Naive thymus-derived CD8-positive, alpha-beta T cell (primary cell): ENCODE measurements at places on chromosomes 3 and 15.

- DNase-seq, result no peak
Measured at GRCh38 chr3:172161133-172161789, 121.9 kb downstream of the FNDC3B start.

DNA sequence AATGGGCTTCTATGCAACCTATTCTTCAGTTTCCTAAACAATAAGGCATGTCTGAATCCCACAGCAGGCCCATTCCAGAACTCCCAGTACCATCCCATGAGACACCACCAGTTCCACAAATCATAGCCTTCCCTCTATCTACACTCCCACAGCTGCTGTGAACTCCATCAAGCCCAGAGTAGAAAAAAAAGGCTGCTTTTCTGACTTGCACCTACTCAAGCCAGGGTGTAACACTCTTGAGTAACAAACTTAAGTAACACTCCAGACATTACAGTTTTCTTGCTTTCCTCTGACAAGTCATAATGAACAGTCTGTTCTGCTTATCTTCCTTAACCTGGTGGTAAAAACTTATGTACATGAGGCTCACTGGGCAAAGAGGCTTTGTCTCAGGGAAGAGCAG is 283.1 kb downstream of the NFKBIZ start:
- DNase-seq, result no peak

GRCh38 chr3:156218353-156218744 is 98.0 kb downstream of the KCNAB1 start:
- no peak for DNase-seq

DNA sequence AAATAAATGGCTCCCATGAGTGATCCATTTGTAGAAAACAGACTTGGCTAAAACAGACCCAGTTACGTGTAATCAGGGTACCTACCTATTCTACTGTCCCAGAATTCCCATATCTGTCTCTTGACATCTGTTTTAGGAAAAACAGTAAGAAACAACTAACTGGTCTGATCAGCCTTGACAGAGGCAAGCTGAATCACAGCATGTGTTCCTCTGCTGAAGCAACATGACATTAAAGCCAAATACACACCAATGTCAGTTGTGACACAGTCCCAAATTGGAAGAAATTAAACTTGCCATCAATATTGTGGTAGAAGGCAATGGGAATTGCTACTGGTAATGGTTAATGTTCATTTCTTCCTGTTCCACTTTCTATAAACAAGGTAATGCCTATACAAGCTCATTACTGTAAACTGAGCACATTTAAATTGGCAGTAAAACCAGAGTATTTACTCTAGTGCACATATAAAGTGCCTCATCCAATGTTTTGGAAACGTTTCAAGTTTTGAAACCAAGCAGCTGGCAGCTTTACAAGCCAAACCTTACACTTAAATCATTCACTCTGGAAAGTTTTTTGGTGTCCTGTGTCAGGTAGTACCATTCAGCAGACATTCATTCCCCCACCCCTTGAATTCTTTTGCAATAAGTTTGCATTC is 27.0 kb downstream of the ALDH1A2 start:
- DNase-seq, result no peak

- no peak for DNase-seq
Measured at GRCh38 chr3:22156868-22157267, 405.9 kb upstream of the ZNF385D start.

GRCh38 chr3:47227678-47228077 is 54.9 kb downstream of the KIF9 start:
- DNase-seq, result no peak

DNA sequence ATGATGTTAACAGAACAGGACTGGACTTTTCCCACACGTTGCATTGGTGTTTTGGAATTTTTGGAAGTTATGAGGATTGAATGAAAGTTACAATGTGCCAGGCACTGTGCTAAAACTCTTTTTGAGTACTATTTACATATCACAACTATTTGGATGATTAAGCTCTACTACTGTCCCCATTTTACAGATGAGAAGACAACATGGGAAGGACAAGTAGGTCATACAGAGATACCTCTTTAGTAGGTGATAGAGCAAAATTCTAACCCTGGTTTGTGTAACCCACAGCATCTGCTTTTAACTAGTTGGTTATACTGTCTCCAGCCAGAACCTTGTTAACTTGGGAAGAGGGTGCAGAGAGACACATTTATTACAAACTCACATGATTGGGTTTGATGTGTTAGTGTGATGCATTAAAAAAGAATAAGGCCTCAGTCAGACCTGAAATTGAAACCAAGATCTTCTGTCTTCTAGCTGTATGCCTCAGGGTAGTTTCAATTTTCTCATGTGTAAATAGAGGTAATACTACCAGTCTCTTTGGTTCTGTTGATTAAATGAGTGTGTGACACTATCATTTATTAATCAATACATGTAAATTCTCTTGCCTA is 1.4 kb downstream of the NDUFB4 start:
- DNase-seq, result no peak

DNA sequence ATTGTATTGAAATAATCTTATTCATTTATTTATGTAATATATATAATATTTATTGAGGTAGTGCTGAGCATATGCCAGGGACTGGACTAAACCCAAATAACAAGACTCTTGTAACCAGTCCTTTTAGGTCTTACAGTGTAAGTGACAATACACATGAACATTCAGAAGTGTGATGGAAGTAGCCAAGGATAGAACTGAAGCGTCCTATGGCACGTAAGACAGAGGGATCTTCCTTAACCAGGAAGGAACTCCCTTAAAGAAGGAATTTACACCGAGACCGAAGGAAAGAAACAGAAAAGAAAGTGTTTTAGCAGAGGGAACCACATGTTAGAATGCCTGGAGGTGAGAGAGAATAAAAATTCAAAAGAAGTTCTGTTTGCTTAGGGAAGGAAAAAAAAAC is 23.6 kb upstream of the CLDN1 start:
- DNase-seq, result no peak

GRCh38 chr15:83846847-83847246 is 192.9 kb downstream of the ADAMTSL3 start:
- no peak for DNase-seq

GRCh38 chr3:128307781-128308469 is 154.6 kb downstream of the EEFSEC start:
- no peak for DNase-seq

- DNase-seq, result no peak
Measured at GRCh38 chr15:39922462-39923092, 2.5 kb upstream of the GPR176 start.

DNA sequence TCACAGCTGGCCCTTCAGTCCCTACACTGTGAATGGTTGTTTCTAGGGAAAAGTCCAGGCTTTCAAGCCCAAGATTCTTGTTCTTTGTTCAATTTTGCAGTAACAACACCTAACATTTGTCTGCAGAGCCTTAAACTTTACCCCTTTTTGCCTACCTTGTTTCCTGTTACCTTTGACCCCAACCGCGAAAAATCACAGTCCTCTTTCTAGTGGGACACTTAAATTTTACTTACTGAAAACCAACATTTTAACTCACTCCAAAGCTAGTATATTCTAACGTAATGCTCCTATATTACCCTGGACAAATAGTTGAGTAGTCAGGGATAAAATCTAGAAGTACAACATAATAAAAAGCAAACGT is 649 bp upstream of the PIK3CB start:
- no peak for DNase-seq

DNA sequence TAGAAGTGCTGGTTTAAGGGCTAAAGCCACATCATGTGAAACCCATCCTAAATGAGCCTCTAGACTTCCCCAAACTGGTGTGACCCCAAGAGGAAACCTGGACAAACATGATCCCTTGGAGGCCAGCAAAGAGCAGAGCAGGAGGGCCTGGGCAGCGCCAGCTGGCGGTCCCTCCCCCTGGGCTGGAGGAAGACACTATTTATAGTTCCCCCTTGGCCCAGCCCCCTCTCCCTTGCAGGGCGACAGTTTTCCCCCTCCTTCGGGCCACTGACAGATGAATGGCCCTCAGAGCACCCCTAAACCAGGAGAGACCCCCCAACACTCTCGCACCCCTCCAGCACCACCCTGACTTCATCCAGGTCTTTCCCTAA is 2.9 kb downstream of the UCN2 start:
- no peak for DNase-seq

GRCh38 chr3:128182656-128183055 is 29.4 kb downstream of the EEFSEC start:
- no peak for DNase-seq

DNA sequence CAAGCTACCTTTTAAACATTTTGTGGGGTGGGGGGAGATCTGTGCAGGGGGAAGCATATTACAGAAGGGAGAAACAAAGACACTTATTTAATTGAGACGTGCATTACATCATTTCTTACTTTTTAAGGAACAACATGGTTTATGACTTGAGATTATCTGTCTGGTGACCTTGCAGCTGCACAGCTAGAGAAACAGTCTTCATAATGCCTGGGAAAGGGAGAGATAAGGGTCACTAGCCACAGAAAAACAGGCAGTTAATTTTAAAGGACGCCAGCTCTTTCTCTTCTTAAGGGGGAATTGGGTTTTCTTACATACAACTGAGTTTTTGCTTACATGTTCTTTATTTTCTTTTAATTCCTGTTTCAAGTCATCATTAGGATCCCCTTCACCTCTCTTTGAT is 147.9 kb downstream of the SST start:
- no peak for DNase-seq

- no peak for DNase-seq
Measured at GRCh38 chr15:41025393-41025792, 72.1 kb downstream of the CHAC1 start.

DNA sequence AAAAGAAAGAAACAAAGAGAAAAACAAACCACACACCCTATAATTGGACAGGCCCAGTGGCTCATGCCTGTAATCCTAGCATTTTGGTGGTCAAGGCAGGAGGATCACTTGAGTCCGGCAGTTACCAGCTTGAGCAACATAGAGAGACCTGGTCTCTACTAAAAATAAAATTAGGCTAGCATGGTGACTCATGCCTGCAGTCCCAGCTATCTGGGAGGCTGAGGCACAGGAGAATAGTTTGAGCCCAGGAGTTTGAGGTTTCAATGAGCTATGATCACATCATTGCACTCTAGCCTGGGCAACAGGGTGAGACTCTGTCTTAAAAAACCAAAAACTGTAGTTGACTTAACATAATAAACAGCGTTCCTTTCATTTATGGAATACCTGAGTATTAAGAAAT is 72.3 kb upstream of the ST3GAL6 start:
- no peak for DNase-seq

GRCh38 chr3:123296836-123297626 is 95.3 kb downstream of the SEC22A start:
- DNase-seq, result no peak

DNA sequence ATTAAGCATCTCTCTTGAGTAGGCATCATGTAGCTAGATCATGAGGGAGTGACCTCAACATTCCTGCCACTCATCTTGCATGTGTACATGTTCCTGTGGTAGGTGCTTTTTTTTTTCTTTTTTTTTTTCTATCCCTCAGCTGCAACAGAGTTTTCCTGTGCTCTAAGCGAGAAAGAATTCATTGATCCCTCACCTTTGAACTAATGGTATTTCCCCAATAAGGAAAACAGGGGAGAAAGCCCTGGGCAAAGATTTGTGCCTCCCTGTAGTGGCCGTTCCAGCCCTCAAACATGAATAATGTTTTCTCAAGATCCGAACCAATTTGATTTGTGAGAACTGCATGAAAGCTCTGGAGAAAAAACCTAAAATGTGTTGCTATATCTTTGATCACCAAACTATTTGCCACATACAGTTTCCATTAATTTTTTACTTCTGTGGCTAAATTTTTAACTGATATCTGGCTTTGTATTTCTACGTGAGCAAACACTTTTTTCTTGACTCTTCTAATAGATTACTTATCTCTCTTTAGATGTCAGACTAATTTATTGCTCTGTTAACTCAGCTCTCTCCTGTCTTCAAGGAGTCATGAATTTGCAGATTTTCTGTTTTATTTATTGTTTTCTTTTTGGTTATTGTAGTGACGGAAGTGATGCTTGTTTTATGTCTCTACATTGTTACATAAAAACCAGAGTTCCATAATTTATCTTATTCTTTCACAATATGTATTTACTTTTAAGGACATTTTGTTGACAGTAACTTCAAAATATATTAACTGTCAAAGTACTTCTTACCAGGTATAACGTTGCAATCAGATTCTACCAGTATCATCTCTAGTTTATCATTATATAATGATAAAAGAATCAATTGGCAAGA is 1396.5 kb downstream of the OTOL1 start:
- DNase-seq, result no peak

- DNase-seq, result no peak
Measured at GRCh38 chr15:101376615-101377395, 81.8 kb upstream of the SNRPA1 start.

GRCh38 chr15:85462029-85462428 is 81.6 kb downstream of the AKAP13 start:
- DNase-seq, result no peak

DNA sequence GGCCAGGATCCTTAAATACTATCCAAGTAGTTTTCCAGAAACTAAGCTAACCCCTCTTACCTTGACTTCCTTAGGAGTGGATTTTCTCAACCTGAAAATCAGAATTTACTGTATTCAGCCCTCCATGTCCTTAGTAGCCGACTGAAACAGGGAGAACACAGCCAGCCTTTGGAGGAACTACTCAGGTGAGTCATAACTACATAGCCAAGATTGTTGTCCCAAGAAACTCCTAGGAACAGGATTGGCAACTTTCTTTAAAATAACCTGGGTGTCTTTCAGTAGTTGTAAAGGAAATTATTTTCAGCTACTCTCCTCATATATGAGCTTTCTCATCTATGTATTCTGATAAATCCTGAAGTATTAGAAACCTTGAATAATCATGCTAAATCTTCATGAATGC is 22.3 kb downstream of the FANCD2OS start:
- DNase-seq, result no peak

DNA sequence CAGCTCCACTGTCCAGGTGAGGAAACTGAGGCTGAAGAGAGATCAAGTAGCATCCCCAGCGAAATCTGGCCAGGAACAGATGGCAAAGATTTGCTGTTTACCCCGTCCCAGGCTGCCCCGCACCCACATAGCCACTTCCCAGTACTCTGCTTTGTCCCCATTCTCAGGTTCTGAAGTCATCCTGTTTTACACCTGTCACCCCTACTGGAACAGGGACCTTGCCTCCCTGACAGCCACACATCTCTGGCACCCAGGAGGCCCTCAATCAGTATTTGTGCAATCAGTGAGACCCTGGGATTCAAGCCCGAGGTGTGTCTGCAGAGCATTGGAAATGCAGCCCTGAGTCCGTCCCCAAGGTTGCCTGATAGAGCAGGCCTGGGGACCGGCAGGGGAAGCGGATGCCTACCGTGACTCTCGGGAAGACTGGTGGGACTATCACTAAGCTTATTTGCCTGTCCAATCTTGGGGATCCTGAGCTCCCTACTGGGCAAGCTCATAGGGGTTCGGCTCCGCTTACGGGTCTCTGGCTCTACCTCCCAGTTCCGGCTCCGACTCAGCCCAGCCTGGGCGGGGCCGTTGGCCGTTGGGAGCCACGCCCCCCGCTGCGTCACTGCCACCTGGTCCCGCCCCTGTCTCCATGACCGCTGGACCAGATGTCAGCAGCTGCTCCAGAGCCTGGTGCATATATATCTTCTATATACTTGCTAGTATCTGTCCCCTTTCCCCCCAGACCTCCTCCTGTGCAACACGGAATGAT is 17.5 kb upstream of the FANCD2 start:
- DNase-seq, result peak; percentile 78

GRCh38 chr3:148727231-148727630 is 29.5 kb downstream of the AGTR1 start:
- no peak for DNase-seq

- DNase-seq, result no peak
Measured at GRCh38 chr3:187770224-187770623, 25.0 kb upstream of the BCL6 start.
